ENCODE measurements at places on chromosomes 3 and 15. TPM values are rescaled to one million over a fixed set of nuclear protein-coding genes. Genes with fewer than 3 reads are reported as not detected.
A peak's percentile ranks its signal among the peaks of the same experiment; 100 is the strongest.

IL5RA gene
- 1.4 TPM for total RNA-seq

SCAMP5 gene
- total RNA-seq = 0.51 TPM

DNA sequence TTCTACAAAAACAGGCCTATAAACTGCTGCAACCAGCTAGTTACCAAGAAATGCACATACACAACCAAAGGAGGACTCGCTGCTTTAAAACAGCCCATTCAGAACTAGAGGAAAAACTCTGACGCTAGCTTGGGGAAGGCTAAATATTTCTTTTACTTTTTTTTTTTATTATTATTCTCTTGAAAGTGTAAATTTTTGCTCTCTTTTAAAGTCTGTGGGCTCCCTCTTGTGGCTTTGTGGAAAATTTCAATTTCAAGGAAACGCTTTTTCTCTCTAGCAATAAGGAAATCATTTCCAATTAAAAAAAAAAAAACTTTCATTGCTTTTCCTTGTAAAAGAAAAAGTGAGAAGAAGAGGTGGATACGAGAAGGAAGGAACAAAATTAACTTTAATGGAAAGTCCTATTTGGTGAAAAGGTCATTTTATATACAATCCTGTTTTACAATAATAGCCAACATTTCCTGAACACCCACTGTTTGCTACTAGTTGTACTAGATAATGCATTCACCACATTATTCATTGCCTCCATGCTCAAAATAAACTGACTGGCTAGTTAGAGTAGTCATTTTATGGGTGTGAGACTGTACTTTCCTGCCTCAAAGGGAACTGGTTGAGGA lies 51.2 kb upstream of the SAMMSON start:
- no peaks in the 10 kb centered on the region for H3K36me3 ChIP-seq
- H3K4me3 ChIP-seq = no peak overlapping the region
- H3K27ac ChIP-seq = no peak overlapping the region
- no peaks in the 10 kb centered on the region for H3K27me3 ChIP-seq
- DNase-seq = no peak

GRCh38 chr3:111729087-111729846 lies 129.8 kb upstream of the PHLDB2 start:
- no peaks in the 10 kb centered on the region for H3K27me3 ChIP-seq
- DNase-seq = no peak
- no peaks in the 10 kb centered on the region for H3K36me3 ChIP-seq
- no peak overlapping the region for H3K27ac ChIP-seq
- H3K4me3 ChIP-seq = no peak overlapping the region
- no peaks in the 10 kb centered on the region for H3K4me1 ChIP-seq

- no peak for DNase-seq
- H3K36me3 ChIP-seq = no peaks in the 10 kb centered on the region
- H3K4me1 ChIP-seq = no peaks in the 10 kb centered on the region
- H3K4me3 ChIP-seq = no peak overlapping the region
Measured at GRCh38 chr3:77125966-77126365, 86.1 kb downstream of the ROBO2 start.

DNA sequence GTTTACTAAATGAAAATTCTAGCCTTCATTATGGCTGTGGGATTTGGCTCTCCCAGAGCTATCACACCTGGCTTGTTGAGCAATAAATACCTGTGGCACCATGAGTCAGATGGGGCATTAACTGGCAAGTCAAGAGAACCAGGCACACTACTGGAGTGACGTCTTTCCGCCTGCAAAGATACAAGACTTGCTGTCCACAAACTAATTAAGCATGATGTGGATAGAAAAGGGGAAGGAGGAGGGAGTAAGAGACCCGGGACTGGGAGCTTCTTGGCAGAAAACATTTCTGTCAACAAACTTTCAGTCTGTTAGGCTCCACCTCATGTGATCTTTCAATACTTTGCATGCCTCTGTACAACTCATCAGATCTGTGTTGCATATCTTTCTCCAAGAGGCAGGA lies 56.5 kb downstream of the CLDN1 start:
- no peak overlapping the region for H3K27ac ChIP-seq
- H3K4me3 ChIP-seq = no peak overlapping the region
- H3K4me1 ChIP-seq = no peaks in the 10 kb centered on the region
- H3K27me3 ChIP-seq = no peaks in the 10 kb centered on the region

GRCh38 chr3:20056725-20057611 lies 16.7 kb downstream of the KAT2B start:
- peak overlapping the region; percentile 38 for H3K27ac ChIP-seq
- no peak for DNase-seq
- H3K4me1 ChIP-seq = peaks cover 55% of the 10 kb centered on the region
- no peak overlapping the region for H3K4me3 ChIP-seq

GRCh38 chr3:180059356-180059755 lies 22.6 kb upstream of the PEX5L start:
- no peak for DNase-seq
- H3K36me3 ChIP-seq = no peaks in the 10 kb centered on the region
- no peak overlapping the region for H3K27ac ChIP-seq
- no peak overlapping the region for H3K4me3 ChIP-seq
- H3K27me3 ChIP-seq = no peaks in the 10 kb centered on the region

Measured in T-cell (primary cell).